ENCODE measurements at places on chromosomes 1 and 21.

DNA sequence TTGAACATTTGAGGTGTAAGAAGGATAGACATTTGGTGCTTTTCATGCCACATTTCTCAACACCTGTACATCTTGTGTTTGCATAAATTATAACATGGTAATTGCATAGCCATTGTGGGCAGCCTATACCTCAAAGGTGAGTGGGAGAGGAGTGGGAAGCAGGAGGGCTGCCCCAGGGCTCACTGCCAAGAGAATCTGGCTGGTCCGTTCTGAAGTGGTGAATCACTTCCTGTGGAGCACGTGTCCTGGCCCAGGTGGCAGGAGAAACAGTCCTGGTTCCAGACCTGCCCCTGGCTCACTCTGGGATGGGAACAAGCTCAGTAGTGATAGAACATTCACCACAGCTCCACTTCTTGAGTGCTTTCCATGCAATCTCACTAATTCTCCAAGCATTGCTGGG lies 11.6 kb upstream of the OLFML2B start:
- DNase-seq, result no peak

DNA sequence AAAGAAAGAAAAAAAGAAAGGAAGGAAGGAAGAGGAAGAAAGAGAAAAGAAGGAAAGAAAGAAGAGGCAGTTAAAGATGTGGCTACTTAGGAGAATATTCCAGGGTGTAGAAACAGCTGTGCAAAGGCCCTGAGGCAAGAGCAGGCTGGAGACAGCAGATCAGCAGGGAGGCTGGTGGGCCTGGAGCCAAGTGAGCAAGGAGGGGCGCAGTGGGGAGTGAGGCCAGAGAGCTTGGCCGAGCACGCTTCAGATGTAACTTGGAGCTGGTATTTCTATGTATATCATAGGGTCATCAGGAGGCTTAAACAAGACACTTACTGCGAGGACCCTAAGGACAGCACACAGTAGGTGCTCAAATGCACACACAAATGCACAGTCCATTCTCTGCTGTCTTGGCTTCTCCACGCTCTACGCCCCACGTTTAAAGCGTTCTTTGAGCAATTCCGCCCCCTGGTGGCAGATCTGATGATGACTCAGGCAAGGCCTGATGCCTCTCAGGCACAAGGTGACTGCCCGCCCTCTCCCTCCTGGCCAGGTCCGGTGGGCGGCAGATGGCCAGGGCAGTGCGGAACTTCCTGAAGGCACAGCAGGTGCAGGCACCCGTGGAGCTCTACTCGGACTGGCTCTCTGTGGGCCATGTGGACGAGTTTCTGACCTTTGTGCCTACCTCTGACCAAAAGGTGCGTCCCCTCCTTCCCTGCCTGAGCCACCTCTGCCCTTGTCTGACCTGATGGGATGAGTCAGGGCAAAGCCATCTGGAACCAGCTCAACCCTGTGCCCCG lies 11.9 kb upstream of the PADI3 start:
- DNase-seq, result peak; percentile 61

- no peak for DNase-seq
These were observed 67.2 kb downstream of the ATP5PO start for GRCh38 chr21:33848249-33848953.

DNA sequence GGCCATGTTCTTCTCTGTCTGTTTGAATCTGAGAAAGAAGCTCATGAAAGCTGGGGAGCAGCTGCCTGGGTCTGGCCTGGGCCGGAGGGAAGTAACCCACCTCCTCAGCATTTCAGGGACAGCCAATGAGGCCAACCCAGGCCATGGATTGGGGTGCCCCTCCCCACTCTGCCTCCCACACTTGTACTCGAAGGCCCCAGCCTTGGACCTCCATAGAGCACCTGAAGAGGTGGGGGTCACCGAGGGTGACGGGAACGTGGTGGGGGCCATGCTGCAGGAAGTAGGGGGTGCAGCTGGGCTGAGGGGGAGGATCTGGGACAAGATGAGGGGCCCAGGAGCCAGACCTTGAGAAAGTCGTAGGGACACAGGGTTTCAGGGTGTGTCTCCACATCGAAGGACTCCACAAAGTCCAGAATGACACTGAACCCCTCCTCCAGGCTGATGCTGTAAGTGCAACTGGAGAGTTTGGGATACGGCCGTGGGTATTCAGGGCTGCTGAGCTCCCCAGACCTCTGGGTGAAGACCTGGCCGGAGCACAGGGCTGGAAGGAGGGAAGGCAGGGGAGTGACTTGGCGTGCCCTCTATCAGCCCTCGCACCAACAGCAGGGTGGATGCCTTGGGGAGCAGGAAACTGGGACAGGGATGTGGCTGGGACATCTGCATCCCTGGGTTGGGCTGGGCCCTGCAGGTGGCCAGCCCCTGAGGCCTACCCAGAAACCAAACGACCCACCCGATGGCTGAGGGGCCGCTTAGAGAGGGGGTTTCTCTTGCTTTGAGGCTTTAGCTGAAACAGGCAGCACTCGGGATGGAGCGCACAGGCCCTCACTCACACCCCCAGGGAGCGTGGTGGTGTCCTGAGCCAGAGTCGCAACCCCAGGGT lies 3.8 kb downstream of the MASP2 start:
- DNase-seq, result no peak

- DNase-seq, result no peak
These were observed 93.1 kb upstream of the ETS2 start for GRCh38 chr21:38712664-38713063.

DNA sequence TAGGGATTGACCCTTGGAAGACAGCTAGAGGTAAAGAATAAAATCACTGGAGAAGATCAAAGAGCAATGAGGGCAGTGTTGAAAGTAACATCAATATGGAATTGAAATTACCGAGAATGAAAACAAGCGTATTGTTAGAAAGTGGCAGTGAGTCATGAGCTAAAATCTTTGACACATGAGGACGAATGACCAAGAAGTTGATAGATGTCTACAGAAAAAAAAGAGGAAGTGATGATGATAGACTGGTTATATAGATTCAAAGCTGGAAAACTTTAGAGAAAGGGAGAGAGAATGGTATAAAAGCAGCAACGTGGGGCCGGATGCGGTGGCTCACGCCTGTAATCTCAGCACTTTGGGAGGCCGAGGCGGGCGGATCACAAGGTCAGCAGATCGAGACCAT lies 12.5 kb upstream of the DNM3 start:
- no peak for DNase-seq

- no peak for DNase-seq
These were observed 684 bp upstream of the MRPL20 start for GRCh38 chr1:1407636-1408318.
